CD4-positive, alpha-beta T cell treated with Interleukin-21 for 1 hour (primary cell): ENCODE measurements at places on chromosomes 11 and 22.

DNA sequence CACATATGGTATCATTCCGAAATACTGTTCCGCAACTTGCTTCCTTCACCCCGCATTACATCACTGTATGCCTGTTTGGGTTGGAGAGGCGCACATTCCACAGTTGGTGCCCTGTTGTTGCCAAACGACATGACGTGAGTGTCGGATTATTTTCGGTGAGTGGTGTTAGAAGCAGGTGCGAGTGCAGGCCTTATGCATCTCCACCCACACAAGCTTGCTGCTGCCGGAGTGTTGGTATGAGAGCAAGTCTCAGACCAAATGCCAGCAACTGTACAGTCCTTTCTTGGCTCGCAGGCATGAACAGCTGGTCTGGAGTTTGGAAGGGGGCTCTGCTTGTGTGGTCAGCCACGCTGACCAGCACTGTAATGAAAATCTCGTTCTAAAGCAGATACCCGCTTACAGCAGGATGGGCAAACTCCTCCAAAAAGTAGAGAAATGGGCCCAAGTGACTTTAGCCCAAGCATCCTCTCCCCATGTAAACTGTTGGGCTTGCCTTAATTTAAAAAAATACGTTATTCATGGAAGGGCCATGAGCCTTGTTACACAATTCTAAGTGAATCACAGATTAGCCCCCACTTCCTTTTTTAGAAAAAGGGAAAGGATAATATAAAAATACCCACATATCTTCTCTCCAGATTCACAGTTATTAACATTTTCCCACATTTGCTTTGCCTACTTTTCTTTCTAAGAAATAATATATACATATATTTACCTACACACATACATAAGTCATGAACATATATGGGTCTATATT lies 48.7 kb upstream of the OR9Q1 start:
- DNase-seq: no peak

GRCh38 chr11:786235-787083 lies 3.4 kb downstream of the CEND1 start:
- DNase-seq: no peak

GRCh38 chr11:62152245-62153086 lies 28.7 kb downstream of the INCENP start:
- DNase-seq: no peak

DNA sequence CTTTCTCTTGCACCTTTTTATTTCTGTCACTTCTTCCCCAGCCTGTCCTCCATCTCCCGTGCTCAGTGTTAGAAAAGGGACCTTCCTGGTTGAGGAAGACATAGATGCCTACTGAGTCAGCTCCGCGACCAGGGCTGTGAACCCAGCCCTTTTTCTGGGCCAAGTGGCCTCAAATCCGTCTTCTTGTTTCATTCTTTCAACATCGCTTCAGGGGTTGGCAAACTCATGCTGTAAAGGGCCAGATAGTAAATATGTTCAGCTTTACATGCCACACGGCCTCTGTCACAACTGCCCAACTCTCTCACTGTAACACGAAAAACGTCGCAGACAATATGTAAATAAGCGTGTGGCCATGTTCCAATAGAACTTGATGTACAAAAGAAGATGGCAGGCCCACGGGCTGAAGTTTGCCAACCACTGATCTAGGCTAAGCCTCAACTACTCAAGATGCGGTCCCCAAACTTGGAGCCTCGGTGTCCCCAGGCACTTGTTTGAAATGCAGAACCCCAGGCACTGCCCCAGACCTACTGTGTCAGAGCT lies 338.4 kb downstream of the MN1 start:
- DNase-seq: no peak

- DNase-seq: no peak
Measured at GRCh38 chr11:126127898-126128297, 65.2 kb upstream of the CDON start.

- no peak for DNase-seq
Measured at GRCh38 chr11:70078095-70078780, at the start of gene ANO1. Gene ANO1 (plus strand): TSS chr11:70078317. CDS start chr11:70078607, 290 bp downstream.

DNA sequence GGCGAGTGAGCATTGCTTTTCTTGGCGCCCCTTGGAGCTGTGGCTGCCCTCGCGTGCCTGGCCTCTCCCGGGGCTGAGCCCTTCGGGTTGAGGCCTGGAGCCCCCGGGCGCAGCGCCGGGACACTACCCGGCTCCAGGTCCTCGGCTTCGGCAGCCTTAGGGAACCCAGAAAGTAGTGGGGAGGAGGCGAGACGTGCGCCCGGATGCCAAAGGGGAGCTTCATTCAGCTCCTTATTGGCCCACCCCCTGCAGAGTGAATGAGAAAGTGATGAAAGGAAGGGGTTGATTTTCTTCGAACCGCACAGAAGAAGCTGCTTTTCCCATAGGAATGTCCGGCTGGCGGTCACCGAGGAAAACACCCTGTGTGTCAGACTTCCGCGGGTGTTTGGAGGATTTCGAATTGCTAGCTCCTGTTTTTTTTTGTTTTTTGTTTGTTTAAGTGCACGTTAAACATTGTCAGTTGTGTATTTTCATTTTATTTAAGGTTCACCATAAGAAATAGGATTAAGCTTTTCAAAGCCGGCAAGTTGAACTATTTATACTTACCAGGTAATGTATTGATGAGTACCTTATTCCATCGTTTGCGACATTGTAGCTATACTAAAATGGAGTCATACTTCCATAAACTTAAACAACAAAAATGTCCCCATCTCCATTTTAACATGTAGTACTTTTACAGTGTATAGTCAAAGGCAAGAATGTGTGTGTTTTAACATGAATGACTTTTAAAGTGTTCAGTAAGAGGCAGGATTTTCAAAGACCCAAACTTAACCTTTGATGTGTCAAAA lies 841 bp upstream of the EIF4G2 start:
- peak; percentile 53 for DNase-seq

GRCh38 chr11:111476366-111476765 lies 35.8 kb downstream of the BTG4 start:
- no peak for DNase-seq

DNA sequence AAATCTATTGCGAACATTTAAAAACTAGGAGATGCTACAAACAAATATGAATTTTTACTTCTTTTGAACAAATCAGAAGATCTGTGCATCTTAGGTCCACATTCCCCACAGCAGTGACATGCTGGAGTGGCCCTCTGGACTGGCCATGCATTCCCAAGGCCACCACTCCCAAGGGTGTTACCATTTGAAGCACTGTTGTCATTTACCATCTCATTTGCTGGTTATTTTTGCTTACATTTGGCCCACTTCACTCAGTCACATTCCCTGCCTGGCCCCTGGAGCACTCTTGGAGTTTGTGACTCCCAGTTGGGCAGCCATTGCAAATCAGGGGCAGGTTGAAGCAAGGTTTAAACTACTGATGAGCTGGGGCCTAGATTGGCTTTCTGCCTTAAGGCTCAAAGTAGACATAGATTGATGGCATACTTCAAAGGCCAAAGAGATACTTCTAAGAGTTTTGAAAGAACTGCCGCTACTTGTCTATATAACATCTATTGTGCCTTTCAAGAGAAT lies 8.5 kb upstream of the ZNRF3 start:
- no peak for DNase-seq

DNA sequence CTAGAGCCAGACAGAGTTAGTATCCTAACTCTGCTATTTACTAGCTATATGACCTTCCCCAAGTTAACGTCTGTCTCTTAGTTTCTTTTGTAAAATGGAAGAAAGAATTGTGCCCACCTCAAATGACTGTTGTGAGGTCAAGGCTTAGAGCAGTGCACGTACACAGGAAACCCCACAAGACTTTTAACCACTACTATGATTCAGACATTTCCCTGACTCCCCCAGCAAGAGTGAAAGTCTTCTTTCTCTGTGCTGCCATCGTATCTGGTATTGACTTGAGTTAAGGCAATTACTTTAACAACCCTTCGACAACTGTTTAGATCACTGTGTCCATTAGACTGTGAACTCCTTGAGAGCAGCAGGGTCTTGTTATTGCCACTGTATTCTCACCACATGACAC lies 2.6 kb upstream of the OR52W1 start:
- peak; percentile 18 for DNase-seq
